ENCODE measurements at places on chromosomes 11 and 22.

GRCh38 chr11:70315716-70316115 is 45.2 kb downstream of the PPFIA1 start:
- DNase-seq: no peak

DNA sequence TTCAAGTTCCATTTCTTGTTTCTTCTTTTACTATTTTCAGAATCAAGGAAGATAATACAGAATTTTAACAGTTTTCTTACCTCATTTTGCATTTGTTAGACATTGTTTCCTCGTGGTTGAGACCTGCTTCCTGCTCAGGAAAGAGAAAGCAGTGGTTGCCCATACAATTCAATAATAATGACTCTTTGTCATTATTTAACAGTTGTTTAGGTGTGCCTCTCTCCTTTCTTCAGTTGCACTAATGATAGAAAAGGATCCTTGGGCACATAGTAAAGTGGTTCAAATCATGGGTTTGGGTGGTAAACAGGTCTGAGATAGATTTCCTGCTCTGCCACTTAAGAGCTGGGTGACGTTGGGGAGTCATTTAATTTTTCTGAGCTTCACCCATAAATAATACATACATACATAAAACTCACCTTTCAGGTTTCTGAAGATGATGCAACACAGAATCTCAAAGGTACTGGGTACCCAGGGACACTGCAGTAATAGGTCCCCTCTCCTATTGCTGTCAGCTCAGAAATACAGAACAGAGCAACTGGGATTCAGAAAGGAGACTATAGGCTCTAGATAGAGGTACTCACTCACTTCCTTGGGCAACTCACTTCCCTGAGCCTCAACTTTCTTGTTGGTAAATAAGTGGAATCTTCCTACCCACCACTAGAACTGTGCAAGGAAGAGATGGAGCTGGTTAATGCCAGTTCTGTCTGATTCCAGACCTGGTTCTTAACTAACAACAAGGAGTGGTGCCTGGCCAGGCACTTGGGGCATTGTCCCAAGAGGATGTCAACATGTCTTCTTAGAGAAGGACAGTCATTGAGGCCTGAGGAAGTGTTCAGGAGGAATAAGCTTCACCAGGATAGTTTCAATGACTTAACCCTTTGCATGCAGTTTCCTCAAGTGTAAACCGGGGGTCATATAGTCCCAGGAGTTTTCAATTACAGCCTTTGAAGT is 34.9 kb downstream of the CD44 start:
- DNase-seq: no peak

DNA sequence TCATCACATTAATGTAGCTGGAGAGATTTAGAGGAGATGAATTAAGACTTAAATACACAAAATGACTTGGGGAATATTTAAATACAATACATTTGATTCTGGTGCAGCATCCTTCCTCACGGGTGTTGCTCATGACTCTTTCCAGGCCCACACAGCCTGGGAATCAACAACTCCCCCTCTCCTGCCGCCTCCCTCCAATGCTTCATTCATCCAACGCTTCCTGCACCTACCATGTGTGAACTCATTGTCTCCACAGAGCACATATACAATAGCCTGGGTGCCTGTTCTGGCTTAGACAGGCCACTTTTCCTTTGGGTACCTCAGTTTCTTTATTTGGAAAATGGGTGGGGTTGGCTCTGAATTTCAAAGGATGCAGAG is 476.9 kb upstream of the CADM1 start:
- DNase-seq: no peak

- peak; percentile 90 for DNase-seq
These were observed 4.8 kb downstream of the DIXDC1 start for GRCh38 chr11:111941963-111942362.

GRCh38 chr22:39132871-39133524 is 19.5 kb downstream of the CBX7 start:
- DNase-seq: no peak

DNA sequence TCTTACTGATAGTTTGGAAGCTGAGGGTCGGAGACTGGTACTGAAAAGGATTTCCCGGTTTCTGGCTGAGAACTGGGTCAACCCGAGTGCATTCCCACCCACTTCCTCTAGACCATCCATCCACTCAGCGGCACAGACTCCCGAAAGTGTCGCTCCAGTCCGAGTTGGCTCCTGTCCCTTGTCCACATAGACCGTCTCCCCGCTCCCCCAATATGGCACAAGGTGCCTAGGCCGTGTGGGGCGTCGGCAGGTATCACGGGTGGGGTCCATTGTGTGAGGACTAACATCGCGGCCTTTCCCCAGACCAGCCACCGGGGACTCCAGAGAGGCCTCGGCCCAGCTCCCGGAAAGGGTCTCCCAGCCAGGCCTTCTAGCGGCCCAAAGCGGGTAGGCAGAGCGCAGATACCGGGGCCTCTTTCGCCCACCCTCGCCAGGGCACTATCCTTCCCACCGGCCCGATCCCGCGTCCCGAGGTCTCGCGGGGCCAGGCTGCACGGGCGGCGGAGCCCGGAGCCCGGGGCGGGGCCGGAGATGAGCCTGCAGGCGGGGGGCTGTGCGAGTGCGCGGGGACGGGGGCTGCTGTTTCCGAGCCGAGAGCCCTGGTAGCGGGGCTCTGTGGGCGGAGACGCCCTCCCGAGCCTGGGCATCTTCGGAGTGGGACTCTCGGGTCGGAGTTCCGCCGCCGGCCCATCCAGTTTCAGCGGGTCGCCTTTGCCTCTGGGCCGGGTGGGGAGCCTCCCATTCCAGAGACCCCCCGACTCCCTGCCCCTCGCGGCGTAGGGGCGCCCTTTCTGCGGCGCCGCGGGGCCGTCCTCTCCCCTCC is 21.1 kb downstream of the SERPINH1 start:
- peak; percentile 72 for DNase-seq

DNA sequence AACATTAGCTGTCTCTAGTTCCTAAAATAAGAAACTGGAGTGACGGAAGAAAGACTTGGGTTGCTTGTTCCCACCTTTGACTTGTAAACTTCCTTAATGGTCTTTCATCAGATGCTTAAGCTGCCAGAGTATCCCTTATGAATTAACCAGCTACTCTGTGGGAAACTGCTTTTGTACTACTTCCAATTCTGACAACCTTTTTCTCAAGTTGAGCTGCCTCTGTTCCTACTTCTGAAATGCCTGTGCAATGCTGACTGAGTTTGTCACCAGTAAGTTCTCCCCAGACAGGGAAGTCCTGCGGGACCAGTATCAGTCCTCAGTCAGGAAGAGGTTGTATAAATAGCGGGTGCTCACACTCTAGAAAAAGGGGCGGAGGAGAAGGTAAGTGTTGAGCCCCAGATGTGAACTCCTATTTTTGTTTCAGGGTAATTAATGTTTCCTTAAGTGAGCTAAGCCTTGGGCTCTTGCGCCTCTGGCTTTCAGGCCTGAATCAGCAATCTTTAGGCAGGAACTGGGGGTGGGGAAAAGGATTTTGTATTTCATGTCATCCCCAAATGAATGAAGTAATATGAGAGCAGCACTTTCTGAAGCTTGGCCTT is 67.2 kb downstream of the CECR2 start:
- DNase-seq: no peak

GRCh38 chr11:118102721-118103261 is 16.0 kb upstream of the SMIM35 start:
- DNase-seq: no peak

- DNase-seq: no peak
These were observed 86.5 kb upstream of the SHANK2 start for GRCh38 chr11:71338801-71339395.

- DNase-seq: no peak
These were observed 31.3 kb downstream of the MTNR1B start for GRCh38 chr11:93000511-93001476.

- DNase-seq: no peak
These were observed 7.4 kb upstream of the NAP1L4 start for GRCh38 chr11:2999464-2999998.

- no peak for DNase-seq
These were observed 5.8 kb upstream of the EMID1 start for GRCh38 chr22:29199702-29200400.

GRCh38 chr11:120698918-120699317 is 187.4 kb downstream of the GRIK4 start:
- no peak for DNase-seq

DNA sequence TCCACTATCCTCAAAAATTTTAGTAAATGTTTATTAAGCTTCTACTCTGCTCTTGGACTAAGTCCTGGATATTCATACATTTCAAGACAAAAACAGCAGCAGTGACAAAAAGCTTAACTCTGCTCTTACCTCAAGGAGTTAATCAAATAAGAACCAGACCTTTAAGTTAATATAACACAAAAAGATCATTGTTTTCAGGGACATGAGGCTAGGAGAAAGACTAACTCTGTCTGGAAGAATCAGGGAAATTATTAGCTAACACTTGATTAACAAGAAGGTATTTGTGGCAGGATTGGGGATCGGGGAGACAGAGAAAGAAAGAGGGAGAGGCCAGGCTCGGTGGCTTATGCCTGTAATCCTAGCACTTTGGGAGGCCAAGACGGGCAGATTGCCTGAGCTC is 74.4 kb downstream of the PPP2R1B start:
- DNase-seq: no peak

- DNase-seq: no peak
These were observed 927 bp downstream of the PRCP start for GRCh38 chr11:82899186-82899820.

- no peak for DNase-seq
These were observed 93.9 kb upstream of the PITPNB start for GRCh38 chr22:28012832-28013460.

DNA sequence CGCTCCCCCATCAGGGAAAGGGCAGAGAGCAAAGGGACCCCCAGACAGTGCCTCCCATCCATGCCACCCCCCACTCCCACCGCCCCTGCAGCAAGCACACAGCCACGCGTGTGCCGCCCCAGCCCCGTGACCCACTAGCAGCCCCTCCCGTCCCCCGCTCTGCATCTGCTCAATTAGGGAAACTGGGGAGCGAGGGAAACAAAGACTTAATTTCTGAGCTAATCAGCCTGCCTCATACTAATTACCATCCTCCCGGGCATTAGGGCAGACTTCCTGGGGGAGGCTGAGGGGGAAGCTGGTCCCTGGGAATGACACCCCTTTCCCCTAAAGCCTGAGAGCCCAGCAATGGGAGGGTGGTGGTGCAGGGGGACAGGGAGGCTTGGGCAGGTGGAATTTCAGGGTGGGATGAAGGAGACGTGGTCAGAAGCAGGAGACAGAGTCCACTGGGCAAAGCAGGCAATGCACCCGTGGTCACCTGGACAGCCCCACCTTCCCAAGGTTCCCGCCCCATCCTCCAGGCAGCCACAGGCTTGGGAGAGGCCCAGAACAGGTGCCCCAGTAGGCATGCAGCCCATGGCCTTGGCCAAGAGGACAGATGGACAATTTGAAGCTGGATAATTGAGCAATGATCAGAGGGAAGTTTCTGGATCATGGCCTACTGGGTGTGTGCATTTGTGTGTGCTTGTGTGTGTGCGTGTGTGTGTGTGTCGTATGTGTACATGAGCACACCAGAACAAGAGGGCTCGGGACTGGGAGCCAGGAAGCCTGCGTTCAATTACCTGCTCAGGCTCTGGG is 20.6 kb downstream of the ELFN2 start:
- DNase-seq: peak; percentile 66

DNA sequence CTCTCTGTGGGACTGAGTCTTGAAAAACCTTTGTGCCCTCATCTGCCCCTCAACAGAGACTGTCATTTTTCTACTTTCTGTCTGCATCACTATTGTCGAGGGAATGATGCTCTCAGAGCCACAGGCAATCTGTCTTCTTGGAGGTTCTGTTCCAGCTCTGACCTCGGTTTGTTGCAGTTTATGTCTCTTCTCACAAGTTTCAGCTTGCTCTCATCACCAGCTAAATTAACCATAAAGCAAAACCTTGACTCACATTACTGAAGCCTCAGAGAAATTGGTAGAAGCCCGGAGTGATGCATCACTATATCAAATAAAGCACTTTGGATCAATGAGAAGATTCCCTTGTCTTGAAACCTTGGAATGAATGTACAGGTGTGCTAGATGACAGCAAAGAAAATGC is 60.6 kb upstream of the BLID start:
- DNase-seq: no peak

DNA sequence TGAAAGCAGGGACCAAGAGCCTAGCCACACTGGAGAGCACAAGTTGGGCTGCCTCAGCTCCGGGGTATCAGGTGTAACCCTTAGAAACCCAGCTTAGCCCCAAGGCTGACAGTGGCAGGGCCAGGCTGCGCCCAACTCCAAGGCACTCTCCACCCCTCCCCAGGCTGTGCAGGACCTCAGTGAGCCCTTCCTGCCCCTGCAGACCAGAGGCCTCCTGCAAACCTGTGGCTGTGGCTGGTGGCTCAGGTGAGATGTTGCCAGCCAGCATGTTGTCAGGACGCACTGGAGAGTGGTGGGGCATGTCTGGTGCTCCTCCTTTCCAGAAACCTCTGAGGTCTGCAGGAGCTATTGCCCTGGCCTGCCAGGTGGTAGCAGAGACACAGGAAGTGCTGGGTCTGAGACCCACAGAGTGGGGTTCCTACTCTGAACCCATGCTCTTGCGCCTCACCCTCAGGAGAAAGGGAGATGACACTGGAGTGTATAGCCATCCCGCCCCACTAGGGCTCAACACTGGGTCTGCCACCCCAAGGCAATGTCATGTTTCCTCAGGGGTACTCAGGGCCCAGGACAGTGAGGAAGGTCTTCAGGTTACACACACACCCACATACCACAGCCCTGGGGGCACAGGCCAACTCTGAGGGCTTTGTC is 2.4 kb upstream of the SCARF2 start:
- no peak for DNase-seq

- no peak for DNase-seq
These were observed 85.2 kb downstream of the RELT start for GRCh38 chr11:73461335-73461840.

DNA sequence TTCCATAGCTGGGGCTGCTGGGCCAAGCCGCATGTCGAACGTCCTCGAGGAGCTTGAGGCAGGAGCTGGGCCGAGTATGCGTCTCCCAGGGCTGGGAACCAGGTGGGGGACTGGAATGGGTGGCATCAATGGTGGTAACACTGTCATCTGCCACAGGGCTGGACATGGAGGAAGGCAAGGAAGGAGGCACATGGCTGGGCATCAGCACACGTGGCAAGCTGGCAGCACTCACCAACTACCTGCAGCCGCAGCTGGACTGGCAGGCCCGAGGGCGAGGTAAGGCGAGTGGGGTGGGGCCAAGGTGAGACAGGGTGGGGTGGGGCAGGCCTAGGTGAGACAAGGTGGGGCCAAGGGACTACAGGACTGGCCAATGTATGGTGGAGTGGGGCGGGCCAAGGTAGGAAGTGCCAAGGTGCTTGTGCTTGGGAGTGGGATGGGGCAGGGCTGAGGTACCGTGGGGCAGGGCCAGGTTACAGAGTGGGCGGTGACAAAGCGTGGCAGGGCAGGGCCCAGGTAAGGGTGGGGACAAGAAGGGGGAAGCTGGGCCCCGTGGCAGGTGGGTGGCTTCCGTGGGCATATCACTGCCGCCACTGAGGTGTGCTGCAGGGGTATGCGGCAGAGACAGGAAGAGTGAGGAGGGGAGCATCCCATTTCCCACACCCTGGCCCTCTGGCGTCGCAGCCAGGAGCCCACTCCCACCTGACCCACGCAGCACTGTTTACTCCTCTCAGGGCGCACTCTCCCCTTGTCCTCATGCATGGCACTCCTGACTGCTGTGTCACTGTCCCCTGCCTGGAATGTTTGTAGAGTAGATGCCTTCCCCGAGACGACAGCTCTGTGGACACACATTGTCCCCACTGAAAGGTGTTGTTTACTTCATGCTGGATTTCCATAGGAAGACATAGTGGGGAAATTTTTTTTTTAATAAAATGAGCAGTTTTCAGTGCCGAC is 27.5 kb upstream of the DGCR8 start:
- DNase-seq: no peak

- no peak for DNase-seq
These were observed 433.2 kb downstream of the GUCY1A2 start for GRCh38 chr11:106585061-106585460.

Data from cerebellum (tissue), 4 donors.